ENCODE measurements at places on chromosomes 6 and 20. TPM values are rescaled to one million over a fixed set of nuclear protein-coding genes. Genes with fewer than 3 reads are reported as not detected.

Gene C20orf141
- total RNA-seq, result not detected

Gene CD93
- total RNA-seq, result 0.47 TPM

Gene RTF2
- total RNA-seq, result 99.8 TPM

- no peak for DNase-seq
Observed at GRCh38 chr20:8156235-8157079, 24.4 kb downstream of the PLCB1 start.

GRCh38 chr20:3714092-3714491, 1.7 kb upstream of the SIGLEC1 start:
- DNase-seq, result no peak

- no peak for DNase-seq
Observed at GRCh38 chr6:89454300-89454699, 21.3 kb downstream of the ANKRD6 start.

DNA sequence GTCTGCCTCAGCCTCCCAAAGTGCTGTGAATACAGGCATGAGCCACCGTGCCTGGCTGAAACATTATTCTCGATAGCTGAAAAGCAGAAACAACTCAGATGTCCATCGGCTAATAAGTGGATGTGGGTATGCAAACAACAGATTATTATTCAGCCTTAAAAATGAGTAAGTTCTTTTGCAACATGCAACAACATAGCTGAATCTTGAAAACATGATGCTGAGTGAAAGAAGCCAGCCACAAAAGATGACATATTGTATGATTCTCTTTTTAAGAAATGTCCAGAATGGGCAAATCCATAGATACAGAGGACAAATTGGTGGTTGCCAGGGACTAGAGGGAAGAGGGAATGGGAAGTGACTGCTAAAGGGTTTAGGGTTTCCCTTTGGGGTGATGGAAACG, 61.7 kb downstream of the RIOK1 start:
- DNase-seq, result no peak

- no peak for DNase-seq
Observed at GRCh38 chr6:167232356-167232755, 58.8 kb upstream of the UNC93A start.

- no peak for DNase-seq
Observed at GRCh38 chr6:21098744-21099143, 494.8 kb upstream of the SOX4 start.

GRCh38 chr6:37575221-37575620, 75.5 kb upstream of the CCDC167 start:
- DNase-seq, result no peak

DNA sequence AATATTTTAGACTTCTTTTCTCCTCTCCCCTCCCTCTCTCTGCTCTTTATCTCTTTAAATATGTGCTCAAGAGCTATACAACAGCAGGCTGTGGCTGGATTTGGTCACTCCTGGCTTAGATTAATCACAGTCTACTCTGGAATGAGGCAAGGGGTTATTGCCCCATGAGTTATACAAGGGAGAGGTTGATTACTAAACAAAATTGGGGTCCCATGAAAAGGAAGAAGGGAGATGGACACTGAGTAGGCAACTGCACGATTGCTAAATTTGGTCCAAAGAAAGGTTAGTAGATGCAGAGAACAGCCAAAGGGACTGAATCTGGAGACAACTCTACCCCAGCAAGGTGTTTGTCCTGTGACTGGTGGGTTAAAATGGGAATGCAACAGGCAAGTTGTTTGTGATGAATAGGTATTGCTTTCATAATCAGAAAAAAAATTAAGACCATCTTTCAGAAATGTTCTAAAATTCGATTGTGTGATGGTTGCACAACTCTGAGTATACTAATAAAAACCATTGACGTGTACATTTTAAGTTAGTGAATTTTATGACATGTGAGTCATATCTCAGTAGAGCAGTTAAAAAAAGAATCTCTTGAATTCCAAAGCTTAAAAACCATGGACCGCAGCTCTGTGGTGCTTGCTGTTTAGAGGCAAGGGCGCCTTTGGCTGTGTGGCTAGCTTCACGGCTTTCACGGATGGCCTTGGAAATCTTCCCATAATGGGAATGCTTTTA, 57.1 kb downstream of the KIZ start:
- DNase-seq, result no peak

GRCh38 chr6:41732591-41733359, 2.6 kb downstream of the TFEB start:
- peak; percentile 60 for DNase-seq

DNA sequence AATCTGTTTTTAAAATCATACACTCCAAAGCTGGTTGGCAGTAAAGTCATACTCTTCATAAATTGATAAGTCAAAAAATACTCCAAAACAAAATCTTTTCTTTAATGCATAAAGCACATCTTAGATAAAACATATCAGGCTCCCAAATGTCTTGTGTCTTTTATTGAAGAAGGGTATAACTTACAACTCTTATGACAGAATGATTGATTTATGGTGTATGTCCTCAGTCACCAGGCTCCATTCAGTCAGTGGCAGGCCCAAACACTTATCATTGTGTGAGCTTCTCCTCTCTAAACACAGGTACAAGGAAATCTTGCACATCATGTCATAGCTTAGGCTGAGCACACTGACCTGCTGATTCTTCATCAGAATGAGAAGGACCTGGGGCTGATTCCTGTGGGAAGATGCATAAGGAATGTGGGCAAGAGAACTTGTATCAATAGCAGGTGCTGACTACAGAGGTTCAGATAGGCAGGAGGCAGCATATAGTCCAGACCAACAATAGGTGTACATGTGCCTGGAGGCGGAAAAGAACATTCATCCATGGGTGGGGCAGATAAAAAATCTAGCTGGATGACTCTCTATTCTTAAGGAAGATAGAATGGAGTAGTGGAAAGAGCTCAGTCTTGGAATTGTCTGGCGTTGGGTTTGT, 1.9 kb downstream of the CALHM5 start:
- DNase-seq, result no peak

GRCh38 chr6:68233623-68234022, 401.5 kb upstream of the ADGRB3 start:
- no peak for DNase-seq

GRCh38 chr6:4017058-4017739, 61.7 kb downstream of the FAM217A start:
- DNase-seq, result no peak

DNA sequence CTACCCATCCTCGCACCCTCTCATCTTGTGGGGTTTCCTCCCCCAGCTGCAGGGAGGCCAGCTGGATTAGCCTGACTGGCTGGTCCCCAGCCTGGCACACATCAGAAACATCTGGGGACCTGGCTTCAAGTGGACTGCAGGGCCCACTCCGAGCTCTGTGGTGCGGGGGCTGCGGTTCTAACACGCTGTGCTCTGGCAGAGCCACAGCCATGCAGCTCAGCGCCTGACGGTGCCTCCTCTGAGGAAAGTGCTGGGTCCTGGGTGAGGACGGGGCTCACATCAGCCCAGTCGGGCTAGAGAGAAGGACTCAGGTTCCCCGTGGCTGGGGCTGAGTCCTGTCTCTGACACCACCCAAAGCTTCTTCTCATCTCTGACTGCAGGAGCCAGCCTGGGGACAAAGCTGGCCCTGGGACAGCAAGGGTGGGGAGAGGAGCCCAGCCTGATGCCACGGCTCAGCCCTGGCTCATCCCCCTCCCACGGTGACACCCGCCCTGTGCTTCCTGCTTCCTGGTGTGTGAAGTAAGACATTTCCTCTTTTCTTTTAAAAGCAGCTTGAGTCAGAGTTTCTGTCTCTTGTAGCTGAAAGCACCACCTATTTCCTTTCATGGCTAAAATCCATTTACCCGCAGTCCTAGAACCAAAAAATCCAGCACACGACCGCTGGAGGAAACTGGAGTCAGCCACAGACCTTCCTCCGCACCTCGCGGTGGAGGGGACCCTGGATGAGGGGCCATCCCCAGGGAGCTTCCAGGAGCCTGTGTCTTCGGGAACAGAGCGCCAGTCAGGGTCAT, 127.4 kb upstream of the AFDN start:
- DNase-seq, result peak; percentile 65

All from activated naive CD8-positive, alpha-beta T cell treated with anti-CD3 and anti-CD28 coated beads, Interleukin-2, amount 10 ng/mL, durations not matched to agents 7 days and 5 days (primary cell).